NCI-H446 (cell line): ENCODE measurements at places on chromosomes 12 and 14.

DNA sequence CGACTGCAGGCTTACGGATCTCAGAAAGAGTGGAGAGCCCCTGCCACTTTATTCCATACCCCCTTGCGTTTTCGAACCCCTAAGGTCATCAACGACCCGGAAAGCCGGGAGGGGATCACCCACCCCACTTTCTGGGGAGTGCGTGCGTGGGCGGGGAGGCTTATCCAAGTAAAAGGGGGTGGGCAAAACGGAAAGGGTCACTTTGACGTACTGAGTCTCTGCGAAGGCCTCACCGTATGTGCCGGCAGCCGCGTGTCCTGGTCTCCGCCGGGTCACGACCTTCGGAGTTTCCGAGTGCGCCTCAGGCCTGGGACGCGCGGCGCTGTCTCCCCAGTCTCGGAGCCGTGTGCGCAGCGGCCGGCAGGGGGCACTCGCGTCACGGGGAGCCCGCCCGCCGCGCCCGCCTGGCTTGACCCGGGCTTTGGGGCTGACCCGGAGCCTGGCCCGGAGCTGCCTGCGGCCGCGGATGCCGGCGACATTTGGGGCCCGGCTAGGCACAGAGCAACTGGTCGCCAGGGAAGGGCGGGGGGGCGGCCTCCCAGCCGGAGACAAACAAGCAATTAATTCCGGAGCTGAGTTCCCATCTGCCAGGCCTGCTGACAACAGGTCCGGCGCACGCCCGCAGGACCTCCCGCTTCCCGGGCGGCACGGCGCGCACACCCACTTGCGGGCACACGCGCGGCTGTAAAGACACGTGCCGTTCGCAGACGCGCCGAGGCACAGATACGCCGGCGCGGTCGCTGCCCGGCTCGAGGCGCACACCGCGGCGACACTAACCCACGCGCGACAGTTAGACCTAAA lies 890 bp upstream of the KIF26A start:
- peak; percentile 92 for DNase-seq

DNA sequence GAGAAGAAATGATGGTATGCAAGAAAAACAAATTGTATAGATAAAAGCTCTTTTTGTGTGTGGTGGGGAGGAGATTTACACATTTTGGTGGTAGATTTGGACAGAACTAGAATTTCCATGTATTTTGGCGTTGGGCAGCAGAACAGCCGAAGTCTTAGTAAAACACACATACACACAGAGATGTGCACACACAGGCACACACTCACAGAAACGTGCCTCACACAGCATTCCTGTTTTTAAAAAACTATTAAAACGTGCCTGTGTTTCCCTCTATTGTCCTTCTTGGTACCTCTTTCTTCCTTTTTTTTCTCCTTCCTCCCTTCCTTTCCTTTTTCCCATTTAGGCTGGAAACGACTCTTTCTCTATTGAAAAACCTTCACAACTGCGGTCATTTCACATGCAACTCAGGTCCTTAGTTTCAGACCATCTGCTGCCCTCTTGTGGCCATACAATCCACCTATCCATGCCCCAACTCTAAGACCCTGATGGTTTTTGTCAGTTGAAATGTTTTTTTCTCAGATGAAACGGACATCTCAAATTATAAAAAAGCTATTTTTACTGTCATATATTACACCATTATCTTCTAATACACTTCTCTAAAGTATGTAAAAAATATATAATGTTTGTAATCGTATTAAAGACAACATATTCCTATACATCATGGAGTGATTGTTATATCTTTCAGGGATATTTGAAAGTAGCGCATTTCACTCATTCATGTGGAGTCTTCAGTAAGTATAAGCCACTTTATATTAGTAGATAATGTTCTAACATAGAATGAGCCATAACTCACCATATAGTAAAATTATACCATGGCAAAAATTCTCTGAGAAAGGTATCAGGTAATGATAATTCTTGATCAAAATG lies 386.7 kb upstream of the NOVA1 start:
- peak; percentile 91 for DNase-seq

DNA sequence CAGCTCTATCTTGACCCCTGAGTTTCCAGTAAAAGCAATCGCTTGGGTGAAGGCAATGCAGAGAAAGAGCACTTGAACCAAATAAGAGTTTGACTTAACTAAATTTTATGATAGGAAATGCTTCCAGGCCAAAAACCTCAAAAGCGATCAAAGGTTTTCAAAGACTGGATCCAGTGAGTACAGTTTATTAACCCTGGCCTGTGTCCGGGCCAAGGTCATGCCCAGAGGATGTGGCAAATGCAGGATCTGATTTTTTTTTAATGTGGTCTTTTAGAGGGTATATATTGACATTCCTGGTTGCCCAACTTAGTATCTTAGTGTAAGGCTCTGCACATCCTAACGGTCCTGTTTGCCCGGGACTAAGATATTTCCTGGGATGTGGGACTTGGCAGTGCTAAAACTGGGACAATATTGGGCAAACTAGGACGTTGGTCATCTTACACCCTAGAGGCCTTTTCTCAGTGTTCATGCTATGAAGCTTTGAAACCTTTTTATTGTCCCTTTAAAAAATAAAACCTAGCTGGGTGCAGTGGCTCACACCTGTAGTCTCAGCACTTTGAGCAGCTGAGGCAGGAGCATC lies 40.1 kb upstream of the TMED10 start:
- no peak for DNase-seq

DNA sequence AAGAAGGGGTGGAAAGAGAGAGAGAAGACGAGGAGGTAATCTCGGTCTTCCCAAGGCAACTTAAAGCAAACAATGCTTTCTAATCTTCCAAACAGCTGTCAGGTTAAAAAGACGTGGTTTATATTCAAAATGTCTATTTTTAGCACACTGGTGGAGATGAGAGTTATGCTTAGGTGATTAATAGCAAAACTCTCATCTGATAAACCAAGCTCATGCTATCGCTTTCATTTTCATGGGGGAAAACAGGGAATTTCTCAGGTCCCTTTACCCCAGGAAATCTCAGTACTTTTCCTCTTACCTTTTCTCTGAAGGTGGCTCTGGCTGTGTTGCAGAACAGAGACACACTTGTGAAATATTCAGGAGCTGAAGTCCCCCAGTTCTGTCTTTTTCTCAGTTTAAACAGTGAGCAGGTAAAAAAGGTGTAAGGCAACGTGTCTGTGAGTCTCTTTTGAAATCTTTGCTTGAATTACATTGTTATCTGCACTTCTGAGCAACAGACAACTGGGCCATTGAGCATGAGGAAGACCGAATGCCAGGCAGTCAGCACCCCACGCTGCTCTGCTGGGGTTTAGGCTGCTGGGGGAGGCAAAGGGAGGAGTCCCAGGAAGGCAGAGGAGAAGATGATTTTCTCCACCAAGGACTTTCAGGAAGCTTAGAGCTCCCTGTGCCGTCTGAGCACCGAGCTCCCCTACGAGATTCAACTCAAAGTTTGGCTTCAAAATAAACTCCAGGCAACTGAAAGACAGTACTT lies 759.3 kb downstream of the BCL11B start:
- no peak for DNase-seq

- peak; percentile 8 for DNase-seq
These were observed 15.3 kb downstream of the SPIC start for GRCh38 chr12:101490286-101490920.

DNA sequence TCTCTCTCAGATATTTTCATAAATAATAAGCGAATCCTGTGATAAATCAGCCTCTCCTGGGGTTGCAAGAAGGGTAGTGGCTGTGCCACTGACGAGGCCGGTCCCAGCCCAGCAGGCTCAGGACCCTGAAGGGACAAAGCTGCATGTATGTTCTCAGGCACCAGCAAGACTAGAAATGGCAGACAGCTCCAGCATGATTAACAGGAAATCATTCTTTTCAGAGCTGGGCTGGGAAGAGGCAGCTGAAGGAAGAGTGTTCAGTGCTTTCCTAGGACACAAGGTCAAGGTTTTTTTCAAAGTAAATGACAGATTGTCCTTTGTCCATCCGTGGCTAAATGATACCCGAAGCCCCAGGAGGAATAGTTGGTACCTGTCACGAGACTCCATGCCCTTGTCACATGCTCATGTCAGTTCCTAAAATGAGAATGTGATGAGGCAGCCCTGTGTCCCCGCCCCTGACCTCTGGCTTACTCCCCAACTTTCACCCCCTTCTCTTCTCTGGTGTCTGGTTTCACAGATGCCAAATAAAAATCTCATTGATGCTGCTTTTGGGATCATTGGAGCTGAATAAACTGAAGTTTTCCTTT lies 65.1 kb downstream of the PPP1R36 start:
- no peak for DNase-seq

- no peak for DNase-seq
These were observed 17.2 kb downstream of the PPFIBP1 start for GRCh38 chr12:27541031-27541719.

DNA sequence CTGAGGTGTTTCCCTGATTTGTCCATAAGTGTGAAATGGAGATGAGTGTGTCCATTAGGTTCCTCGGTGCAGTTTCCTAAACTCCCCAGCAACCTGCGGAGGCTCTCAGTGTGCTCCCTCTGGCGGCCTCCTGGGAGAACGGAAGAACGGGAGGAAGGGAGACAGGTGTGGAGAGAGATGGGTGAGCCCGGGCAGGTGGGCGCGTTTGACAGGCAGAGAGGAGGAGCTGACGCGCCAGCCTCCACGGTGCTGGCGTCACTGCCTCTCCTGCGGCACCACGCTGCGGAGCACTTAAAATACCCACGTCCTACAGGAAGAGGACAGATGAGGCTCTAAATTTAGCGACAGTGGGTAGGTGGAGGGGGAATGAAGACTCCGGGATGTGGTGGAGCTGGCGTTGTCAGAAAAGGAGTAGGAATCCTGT lies 26.8 kb upstream of the PEX5 start:
- no peak for DNase-seq

- peak; percentile 36 for DNase-seq
These were observed 22.1 kb upstream of the NINJ2 start for GRCh38 chr12:685388-685787.

- DNase-seq = no peak
These were observed 125.6 kb downstream of the PDE3A start for GRCh38 chr12:20493934-20494333.

DNA sequence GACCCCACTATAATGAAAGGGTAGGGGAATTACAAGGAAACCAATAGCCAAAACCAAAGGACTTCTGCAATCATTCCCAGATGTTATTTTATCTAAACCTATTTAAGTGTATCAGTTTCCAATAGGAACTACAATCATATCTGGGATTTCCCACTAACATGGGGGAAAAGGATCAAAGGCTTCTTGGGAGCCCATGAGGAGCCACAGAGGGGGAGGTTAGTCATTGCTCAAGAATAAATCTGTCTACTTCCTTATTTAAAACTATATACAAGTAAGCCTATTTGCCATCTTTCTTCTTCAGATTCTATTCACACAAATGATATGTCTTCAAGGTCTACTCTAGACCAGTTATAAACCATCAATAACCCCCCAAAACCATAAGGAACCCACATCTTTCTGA lies 33.1 kb downstream of the FGD6 start:
- DNase-seq = no peak

- DNase-seq = peak; percentile 65
These were observed 27.4 kb upstream of the GUCY2C start for GRCh38 chr12:14723763-14724162.

- DNase-seq = no peak
These were observed 41.3 kb downstream of the RAB3IP start for GRCh38 chr12:69779928-69780327.

DNA sequence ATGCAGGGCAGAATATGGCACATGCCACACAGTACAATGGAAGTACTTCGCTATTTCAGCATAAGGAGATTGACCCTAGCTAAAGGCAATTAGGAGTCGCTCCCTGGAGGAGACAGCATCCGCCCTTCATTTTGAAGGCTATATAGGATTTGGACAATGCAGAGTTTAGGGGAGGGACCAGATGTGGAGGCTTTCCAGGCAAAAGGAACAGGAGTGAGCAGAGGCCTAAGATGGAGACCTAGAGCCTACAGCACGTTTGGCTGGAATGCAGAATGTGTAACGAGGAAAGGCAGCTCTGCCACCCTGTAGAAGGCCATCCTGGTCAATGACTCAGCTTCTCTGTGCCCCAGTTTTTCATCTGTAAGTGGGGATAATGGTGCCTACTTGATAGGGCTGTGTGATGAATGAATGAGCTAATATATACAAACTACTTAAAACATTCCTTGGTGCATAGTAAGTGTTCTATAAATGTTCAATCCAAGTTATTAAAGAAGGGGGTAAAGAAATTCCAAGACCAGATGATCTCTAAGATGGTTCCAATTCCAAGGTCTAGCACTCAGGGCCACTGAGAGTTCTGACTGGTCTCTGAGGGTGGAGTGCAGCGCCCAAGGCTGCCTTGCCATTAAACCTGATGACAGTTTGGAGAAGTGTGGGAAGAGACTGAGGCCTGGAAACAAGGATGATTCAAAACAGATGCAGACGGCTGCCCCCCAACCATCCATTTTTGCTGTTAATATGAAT lies 54.3 kb upstream of the FRMD6 start:
- no peak for DNase-seq

GRCh38 chr14:58353516-58354299 lies 42.0 kb upstream of the TOMM20L start:
- no peak for DNase-seq

DNA sequence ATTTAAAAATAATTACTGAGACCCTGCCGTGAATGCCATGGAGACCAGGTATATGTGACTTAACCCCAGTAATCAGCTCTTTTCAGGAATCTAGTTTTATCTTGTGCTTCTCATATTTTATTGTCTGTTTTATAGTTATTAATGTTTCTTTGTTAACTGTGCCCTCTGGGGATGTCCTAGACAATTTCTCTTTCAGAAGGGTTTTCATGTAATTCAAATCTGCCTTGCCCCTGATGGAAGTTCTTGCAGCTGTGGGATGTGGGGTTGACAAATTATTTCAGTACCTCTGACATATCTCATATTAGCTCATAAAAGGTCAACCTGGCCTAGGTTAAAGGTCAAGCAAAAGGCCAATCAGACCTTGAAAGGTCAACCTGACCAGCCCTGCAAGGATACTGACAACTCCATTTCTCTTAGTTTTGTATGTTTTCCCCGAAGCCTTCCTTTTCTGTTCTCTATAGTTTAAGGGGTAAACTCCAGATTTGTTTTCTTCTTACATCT lies 182.3 kb downstream of the SLC41A2 start:
- no peak for DNase-seq

DNA sequence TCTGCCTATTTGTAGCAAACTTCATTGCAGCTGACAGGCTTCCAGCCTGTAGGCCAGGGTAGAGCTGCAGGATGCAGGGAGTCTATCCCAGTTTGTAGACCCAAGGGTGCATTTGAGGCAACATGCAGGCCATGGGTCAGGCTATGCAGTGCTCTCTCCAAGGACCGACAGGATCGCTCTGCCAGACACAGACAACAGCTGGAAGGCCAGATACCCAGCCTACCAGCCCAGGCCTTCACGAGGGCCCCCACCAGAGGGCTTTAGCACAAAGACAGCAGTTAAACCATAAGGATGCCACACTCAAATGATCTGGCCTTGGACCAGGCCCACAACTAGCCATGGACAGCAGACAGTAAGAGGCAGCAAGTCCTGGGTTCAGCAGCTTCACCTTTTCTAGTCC lies 10.3 kb downstream of the KCTD10 start:
- no peak for DNase-seq
